ENCODE measurements at places on chromosomes 12 and 14.

- DNase-seq: no peak
These were observed 5.5 kb downstream of the ZFP36L1 start for GRCh38 chr14:68787092-68787992.

DNA sequence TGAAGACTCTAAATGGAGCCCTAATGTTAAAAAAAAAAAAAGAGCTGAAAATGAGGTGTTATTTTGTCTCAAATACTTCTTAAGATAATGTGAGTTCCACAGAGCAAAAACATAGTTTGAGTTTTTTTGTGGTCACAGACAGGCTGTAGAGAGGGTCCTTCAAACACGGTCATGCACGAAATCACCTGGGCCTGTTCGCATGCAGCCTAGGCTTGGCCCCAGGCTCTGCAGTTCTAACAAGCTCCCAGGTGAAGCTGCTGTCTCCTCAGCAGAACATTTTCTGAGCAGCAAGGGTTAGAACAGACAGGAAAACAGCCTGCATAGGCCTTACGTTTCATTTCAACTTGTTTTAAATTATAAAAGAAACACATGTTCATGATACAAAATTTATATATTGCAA is 65.4 kb upstream of the TBPL2 start:
- DNase-seq: no peak

GRCh38 chr12:46390304-46390703 is 17.7 kb upstream of the SLC38A2 start:
- no peak for DNase-seq

GRCh38 chr12:90909069-90909770 is 45.8 kb downstream of the CCER1 start:
- DNase-seq: no peak

- no peak for DNase-seq
These were observed 25.1 kb upstream of the WNK1 start for GRCh38 chr12:727321-727720.

GRCh38 chr14:60514741-60515491 is 6.0 kb downstream of the SIX6 start:
- DNase-seq: no peak

GRCh38 chr12:81530352-81530751 is 228.8 kb downstream of the PPFIA2 start:
- no peak for DNase-seq

DNA sequence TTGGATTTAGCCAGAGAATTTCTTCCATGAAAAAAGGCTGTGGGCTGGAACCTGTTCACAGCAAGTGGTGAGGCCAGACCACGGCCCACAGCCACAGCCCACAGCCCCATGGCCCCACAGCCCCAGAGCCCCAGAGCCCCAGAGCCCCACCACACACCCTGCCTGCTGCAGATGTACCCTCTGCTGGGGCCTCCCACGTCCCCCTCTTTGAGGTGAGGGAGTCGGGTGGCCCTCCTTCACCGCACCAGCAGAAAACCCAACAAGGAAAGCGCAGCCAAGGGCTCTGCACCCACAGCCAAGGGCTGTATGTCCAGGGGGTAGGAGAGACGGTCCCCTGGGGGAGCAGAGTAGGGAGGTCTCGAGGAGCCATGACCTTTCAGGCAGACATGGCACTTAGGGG is 327.5 kb upstream of the DIO3 start:
- no peak for DNase-seq

DNA sequence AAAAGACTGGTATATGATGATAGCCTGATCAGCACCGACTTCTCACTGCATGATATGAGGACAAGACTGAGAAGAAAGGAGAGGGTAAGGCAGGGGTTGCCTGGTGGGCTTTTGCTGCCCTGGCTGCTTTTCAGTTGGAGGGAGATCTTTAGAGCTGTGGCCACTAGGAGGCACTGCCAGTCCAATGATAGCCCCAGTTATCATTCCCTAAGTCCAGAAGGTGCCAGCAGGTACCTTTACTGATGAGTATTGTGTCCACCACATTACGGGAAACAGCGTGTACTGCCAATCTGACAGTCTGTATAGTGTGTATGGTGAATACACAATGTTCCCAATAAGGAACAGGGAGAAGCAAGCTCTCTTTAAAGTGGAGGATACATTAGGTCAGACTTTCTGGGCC is 55.8 kb upstream of the CCDC175 start:
- no peak for DNase-seq

GRCh38 chr14:94501588-94502516 is 7.4 kb downstream of the SERPINA12 start:
- no peak for DNase-seq

DNA sequence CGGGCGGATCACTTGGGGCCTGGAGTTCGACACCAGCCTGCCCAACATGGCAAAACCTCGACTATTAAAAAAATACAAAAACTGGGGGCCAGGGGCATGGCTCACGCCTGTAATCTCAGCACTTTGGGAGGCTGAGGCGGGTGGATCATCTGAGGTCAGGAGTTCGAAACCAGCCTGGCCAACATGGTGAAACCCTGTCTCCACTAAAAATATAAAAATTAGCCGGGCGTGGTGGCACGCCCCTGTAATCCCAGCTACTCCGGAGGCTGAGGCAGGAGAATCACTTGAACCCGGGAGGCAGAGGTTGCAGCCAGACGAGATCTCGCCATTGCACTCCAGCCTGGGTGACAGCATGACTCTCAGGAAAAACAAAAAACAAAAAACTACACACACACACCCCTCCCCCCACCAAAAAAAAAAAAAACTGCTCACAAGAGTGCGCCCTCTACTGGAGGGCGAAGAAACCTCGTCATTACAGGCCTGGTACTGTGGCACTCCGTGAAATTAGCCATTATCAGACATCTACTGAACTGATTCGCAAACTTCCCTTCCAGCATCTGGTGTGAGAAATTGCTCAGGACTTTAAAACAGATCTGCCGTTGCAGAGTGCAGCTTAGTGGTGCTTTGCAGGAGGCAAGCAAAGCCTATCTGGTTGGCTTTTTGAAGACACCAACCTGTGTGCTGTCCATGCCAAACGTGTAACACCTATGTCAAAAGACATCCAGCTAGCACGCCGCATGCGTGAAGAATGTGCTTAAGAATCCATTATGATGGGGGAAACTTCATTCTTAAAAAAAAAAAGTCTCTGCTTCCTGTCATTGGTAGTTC is 7.7 kb downstream of the PPP1R3E start:
- no peak for DNase-seq

DNA sequence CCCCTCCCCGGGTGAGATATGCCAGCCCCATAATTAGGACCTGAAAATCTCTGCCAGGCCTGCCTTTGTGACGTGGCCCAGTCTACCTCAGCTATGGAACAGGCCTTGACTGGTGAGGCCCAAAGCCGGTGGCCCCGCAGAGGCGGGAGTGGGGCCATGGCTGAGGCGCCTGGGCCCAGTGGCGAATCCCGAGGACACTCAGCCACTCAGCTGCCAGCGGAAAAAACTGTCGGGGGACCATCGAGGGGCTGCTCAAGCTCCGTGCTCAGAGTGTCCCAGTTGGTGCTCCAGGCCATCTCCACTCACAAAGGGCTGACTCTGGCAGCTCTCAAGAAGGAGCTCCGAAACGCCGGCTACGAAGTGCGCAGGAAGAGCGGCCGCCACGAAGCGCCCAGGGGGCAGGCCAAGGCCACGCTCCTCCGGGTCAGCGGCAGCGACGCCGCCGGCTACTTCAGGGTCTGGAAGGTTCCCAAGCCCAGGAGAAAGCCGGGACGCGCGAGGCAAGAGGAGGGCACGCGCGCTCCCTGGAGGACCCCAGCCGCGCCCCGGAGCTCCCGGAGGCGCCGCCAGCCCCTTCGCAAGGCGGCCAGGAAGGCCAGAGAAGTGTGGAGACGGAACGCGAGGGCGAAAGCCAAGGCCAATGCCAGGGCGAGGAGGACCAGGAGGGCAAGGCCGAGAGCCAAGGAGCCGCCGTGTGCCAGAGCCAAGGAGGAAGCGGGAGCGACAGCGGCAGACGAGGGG is 21.4 kb downstream of the ZNF641 start:
- no peak for DNase-seq

DNA sequence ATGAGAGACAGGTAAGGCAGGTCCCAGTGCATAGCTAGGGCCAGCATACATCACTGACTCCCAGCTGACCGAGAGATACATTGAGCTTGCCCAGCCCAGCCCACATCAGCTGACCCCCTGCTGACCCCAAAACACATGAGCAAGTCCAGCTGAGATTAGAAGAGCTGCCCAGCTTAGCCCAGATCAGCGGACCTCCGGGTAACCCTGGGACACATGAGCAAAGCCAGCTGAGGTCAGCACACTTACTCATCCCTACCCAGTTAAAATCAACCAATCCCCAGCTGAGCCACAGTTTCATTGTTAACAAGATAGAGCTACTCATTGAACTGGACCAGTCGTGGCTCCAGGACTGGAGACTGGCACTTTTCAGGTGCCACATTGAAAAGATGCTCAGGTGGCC is 21.8 kb upstream of the FBXO34 start:
- DNase-seq: no peak

- peak; percentile 85 for DNase-seq
These were observed 107.4 kb downstream of the PRICKLE1 start for GRCh38 chr12:42482041-42482747.

- DNase-seq: no peak
These were observed 62.8 kb upstream of the SLC38A4 start for GRCh38 chr12:46888568-46888967.

DNA sequence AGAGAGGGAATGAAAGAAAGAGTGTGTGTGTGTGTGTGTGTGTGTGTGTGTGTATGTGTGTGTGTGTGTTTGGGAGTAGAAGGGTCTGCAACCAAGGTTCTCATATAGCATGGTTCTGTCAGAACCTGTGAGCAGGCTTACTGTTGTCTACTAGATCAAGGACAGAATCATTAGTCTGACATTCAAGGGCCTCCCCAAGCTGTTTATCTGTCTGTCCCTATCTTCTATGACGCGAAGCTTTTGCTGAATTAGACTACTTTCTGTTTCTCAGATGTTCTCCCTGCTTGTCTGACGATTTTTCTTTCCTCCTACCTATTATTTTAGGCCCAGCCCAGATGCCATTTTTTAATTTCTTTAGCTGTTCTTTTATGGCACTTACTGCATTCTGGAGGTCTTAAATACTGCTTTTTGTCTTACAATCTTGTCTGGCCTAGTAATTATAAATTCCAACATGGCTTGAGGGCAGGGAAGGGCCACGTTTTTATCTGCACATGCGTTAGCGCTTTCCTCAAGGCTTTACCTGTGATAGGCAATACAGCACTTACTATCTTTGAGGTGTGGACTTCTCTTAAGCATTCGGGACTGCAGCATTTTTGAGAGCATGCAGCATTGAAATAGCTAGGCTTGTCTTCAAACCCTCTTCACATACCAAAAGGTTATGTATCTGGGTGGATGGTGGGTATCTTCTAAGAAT is 150.2 kb downstream of the TTLL5 start:
- DNase-seq: no peak

- no peak for DNase-seq
These were observed 174.1 kb upstream of the PRMT8 start for GRCh38 chr12:3316776-3317480.

GRCh38 chr12:45969084-45969483 is 21.3 kb downstream of the SCAF11 start:
- no peak for DNase-seq

- DNase-seq: no peak
These were observed 60.0 kb upstream of the ASPG start for GRCh38 chr14:104025534-104025933.

Data from pulmonary artery endothelial cell (primary cell).